ENCODE measurements at places on chromosomes 4 and X.

DNA sequence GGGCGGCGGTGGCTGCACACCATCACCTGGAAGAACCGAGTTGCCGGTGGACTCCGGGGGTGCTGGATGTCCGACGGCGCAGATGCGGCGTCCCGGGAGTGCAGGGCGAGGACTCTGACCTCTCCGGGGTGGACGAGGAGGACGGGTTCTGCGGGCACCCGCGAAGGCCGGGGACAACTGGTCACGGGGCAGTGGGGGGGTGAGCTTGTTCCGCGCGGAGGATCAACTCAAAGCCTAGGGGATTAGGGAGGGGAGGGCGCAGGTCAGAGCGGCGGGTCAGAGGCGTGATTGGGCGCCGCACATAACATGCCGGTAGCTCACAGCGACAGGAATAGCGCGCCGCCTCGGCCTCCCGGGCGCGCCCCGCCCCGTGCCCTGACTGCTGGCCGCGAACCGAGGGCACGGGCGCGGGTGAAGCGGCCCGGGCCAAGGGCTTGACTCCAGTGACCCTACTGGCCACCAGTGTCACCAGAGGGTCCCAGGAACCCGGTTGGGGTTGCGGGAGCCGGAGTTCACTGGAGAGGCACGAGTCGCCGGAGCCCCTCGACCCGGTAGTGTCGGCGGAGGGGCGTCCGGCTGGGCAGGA, at the start of gene KLHL34:
Gene KLHL34, minus strand, starts transcription at position 179 of the 586 bp plus-strand sequence. CDS start 542 bp downstream, outside the sequence.
- no peak for DNase-seq

DNA sequence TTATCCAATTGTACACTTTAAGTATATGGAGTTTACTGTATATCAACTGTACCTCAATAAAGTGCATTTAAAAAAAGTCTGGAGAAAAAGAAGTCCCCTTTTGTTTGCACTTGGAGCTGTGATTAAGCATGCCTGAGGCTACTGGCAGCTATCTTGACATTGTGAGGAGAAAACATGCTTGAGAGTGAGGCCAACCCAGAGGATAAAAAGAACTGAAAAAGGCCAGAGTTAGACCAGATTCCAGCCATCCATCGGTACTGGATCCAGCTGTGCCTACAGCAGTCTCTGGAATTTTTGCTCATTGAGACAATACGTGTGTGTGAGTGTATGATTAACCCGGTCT, 57.4 kb downstream of the LGI2 start:
- DNase-seq = no peak

GRCh38 chr4:66000510-66001117, 330.3 kb upstream of the EPHA5 start:
- no peak for DNase-seq

- DNase-seq = no peak
These were observed 588.5 kb downstream of the TRIML1 start for GRCh38 chr4:188727746-188728145.

DNA sequence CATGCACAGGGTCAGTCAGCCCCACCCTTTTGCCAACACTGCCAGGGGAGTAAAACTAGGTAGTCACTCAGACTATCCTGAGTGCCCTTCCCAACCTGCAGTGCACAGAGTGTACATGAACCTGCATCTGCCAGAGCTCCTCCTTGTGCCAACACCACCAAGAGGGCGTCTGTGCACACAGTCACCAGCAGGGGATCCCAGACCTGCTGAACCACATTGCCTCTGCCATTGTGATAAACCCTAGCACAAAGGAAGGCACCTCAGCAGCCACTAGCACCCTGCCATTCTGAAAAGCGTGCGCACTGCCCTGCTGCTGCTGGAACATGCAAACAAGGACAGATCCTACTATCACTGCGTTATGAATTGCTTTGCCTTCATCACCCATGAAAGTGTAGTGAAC, 247.8 kb upstream of the POU3F4 start:
- DNase-seq = no peak

- no peak for DNase-seq
These were observed 82.2 kb upstream of the BMP2K start for GRCh38 chr4:78693777-78694456.

GRCh38 chr4:113708250-113708649, 53.3 kb downstream of the CAMK2D start:
- DNase-seq = no peak

- DNase-seq = no peak
These were observed 483.6 kb downstream of the BCOR start for GRCh38 chrX:39613997-39614679.

DNA sequence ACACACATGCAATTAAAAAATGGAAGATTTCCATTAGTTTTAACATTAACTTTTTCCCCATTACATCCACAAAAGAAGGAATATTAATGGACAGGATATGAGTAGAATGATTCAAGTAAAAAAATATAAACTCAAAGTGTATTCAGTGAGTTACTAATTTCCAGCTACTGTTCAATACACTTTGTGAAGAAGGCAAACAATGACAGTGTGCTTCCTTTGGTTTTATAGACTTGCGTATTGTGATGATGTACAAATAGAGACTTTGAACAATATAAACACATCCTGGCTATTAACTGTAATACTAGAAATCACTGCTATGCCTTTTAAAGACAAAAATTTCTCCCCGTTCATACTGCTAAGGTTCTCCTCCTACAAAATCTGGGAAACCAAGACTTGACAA, 171.4 kb downstream of the ASB9 start:
- DNase-seq = no peak

DNA sequence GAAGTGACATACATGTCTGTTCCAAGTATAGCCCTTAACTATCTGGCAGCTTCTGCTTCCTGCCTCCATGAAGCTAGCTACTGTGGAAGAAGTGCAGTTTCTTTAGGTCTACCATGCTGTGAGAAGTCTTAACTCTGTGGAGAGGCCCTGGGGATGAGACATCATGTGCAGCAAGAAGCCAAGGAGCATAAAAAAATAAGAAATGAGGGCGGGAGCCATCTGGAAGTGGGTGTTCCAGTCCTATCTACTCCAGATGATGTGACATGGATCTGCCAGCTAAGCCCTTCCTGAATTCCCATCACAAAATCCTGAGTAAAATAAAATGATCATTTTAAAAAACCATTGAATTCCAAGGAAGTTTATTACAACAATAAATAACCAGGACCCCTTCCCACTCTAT, 87.9 kb upstream of the TBC1D9 start:
- no peak for DNase-seq

DNA sequence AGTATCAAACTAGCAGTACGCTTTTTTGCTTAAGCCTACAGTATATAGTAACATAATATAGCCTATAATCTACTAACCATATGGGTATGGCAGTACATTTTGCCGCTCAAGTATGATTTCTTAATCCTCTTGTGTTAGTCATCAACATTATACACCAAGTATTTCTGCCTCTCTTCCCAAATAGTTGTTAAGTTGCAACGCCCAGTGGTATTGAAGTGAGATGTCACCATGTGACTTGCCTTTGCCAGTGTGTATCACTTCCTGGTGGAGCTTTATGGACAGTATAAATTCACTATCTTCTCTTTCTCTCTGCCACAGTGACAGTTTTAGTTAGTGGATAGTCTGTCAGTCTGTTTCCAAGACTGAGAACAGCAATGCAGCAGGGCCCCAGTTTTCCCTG, 535.5 kb downstream of the PDHA2 start:
- no peak for DNase-seq

DNA sequence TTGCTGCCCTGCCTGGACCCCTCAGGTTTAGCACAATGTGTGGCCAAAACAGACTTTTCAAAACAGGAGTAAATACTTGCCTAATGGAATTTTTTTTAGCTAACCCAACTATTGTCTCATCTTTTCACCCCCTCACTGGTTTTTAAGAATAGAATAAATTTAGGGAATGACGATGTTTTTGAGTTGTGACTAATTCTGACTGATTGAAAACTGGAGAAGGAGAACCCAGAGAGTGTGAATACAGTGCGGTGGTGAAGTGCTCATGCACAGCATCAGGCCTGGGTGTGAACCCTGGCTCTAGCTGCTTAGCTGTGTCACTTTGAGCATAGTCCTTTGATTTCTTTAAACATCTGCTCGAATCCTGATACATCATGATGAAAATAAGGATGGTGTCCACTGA, 10.5 kb downstream of the ANTXR2 start:
- no peak for DNase-seq

GRCh38 chrX:97909245-97909644, 1025.5 kb downstream of the RPA4 start:
- DNase-seq = no peak

- DNase-seq = peak; percentile 37
These were observed 487 bp downstream of the HMGB2 start for GRCh38 chr4:173333658-173334084.

DNA sequence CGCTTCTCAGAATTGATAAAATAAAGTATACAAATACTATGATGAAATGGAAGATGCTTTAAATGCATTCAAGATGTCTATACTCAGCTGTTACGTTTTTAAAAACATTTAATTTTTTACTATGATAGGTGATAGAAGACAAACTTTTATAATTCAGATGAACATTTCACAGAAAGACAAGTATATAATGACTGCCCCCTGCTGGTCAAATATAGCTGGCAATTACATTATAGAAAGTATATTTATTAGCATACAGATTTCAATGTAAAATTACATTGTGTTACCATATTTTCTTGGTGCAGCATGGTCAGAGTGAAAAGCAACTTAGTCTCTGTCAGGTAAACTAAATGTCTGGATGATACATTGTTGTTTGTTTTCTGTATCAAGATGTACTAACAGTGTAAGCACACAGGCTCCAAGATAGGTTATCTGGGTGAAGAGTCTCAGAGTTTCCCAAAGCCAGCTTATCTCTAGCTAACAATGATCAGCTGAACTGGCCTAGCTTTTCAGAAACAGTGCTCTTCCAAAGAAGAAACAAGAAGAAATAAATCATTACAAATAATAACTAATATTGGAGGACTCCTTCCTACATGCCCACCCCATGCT, 54.1 kb downstream of the SRPX start:
- DNase-seq = no peak

- DNase-seq = no peak
These were observed 261.5 kb upstream of the ADGRL3 start for GRCh38 chr4:60938621-60939020.

DNA sequence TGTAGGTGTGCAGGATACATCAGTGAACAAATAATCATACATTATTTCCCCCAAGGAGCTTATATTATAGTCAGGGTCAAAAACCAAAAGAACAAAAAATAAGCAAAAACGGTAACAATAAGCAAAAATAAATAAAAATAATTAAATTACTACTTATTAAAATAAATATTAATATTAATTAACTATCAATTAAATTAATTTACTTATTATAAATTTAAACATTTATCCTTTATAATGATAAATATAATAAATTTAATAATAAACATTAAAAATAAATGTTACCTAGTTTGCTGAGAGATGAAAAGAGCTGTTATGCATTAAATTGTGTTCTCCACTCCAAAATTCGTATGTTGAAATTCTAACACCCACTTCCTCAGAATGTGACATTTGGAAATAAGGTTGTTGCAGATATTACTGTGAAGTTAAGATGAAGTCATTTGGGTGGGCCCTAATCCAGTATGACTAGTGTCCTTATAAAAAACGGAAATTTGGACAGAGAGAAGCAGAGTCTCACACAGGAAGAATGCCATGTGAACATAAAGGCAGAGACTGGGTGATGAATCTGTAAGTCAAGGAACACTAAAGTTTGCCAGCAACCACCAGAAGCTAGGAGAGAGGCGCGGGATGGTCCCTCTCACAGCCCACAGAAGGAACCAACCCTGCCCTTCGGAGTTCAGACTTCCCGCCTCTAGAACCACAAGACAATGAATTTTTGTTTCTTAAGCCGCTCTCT, 67.2 kb upstream of the IBSP start:
- DNase-seq = no peak

DNA sequence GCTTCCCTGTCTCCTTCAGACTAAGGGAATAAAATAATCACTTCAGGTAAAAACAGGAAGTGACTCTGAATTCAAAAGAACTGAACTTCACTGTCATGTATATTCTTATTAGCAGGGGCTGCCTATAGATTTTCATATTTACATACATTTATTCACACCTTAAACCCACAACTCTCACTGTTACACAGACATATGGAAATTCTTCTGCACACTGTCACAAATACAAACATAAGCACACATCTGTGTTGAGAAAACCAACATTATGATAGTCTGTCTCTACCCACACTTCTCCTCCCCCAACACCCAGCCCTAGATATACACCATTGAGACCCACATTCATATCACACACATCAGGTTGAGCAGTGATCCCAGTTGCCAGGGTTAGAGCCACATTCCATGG, 5.7 kb upstream of the FGF16 start:
- no peak for DNase-seq
